ENCODE measurements at places on chromosomes 11 and 22.

DNA sequence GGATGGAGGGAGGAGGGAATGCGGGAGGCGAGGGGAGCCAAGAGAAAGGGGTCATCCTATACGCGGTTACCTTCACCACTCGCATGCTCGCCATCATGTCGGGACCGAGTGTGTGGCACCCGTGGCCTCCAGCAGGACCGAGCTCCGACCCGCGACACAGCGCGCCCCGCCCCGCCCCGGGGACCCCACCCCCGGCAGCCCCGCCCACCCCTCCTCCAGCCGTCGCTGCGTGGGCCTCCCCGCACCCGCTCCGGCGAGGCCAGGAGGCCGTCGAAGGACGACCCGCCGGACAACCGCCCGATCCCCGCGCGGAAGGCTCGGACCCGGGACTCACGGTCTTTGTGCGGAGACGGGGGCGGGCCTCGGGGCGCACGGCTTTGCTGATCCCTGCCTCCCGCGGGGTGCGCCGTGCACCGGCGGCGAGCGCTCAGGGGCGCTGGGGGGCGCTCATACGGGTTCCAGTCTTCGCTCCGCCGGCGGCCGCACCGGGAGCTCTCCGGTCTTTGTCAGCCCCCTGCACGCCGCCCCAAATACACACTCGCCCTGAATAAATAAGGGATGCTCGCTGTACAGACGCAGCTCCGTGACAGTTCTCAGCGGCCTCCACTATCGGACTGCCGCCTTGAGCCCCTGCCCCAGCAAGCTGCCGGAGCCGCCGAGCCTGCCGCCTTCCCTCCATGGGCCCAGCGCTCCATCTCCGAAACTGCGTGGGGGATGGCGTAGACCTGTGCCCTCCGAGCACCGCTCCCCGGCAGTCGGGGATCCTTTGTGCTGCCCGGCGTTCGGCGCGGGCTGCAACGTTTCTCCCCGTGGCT, at the start of gene UBE2L6:
Gene UBE2L6, minus strand, starts transcription at position 158 of the 815 bp plus-strand sequence. Its CDS starts 61 bp downstream, at position 97.
- peak; percentile 74 for DNase-seq

DNA sequence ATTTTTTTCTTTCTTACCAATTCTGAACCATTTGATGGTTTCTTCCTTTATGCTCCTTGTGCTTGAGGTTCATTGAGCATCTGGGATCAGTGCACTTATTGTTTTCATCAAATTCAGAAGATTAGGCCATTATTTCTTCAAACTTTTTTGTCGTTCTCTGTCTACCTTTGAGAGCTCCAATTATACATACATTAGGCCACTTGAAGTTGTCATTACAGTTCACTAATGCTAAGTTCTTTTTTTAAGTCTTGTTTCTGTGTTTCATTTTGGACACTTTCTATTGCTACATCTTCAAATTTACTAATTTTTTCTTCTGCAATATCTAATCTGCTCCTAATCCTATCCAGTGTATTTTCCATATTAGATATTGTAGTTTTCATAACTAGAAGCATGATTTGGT, 40.8 kb downstream of the CDPF1 start:
- no peak for DNase-seq

DNA sequence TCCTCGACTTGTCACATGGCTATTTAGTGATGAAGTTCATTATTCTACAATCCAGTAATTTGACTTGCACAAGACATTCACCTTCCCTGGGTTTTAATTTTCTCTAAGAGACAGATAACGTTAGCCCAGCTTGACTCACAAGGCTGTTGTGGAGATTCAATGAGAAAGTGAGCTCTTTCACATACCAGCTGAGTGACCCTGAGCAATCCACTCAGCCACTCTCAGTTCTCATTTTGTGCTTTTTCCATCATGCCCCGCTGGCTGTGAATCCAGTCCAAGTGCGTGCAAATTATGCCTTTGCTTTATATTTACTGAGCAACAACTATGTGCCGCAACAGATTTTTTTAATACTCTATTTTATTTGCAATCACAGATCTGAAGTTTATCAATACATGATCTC, 176.5 kb downstream of the LARGE1 start:
- no peak for DNase-seq

- no peak for DNase-seq
These were observed 124.8 kb upstream of the CNTN5 start for GRCh38 chr11:98895936-98896335.

DNA sequence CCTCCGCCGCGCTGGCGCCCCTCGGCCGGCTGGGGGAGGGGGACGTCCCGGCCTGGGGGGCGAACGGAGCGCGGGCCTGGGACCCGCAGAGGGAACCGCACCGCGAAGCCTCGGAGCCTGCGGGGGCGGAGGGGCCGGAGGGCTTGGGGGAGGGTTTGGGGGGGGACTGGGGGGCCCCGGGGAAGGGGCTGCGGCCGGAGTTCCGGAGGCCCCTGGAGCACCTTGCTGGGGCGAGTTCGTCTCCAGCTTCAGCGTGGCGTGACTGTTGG, 261 bp upstream of the SCT start:
- DNase-seq: no peak

DNA sequence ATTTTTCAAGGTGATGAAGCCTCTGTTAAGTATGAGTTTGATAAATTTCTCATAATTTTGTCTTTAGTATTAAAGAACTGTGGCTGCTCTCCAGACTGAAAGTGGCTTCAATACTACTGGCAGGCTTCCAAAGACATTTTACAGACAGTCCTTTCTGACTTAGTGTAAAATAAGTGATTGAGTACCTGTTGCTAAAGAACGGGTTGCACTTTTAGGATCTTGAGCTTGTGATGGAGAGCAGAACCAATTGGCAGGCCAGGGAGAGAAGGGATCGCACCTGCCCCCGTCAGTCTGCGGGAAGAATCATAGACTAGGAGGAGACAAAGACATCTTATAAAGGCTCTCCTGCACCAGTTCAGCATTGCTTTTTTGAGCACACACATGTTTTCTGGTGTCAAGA, 4.4 kb downstream of the NCAM1 start:
- no peak for DNase-seq

GRCh38 chr11:132941024-132941646, 591.2 kb downstream of the OPCML start:
- DNase-seq: no peak

Data from suprapubic skin (tissue), 4 donors.